Activated effector memory CD4-positive, alpha-beta T cell treated with Interleukin-2 at 50 U/mL for 16 hours (primary cell): ENCODE measurements at places on chromosomes 13 and 19.
A peak's percentile ranks its signal among the peaks of the same experiment; 100 is the strongest.

- DNase-seq = no peak
Observed at GRCh38 chr19:6524311-6524710, 6.5 kb upstream of the TNFSF9 start.

DNA sequence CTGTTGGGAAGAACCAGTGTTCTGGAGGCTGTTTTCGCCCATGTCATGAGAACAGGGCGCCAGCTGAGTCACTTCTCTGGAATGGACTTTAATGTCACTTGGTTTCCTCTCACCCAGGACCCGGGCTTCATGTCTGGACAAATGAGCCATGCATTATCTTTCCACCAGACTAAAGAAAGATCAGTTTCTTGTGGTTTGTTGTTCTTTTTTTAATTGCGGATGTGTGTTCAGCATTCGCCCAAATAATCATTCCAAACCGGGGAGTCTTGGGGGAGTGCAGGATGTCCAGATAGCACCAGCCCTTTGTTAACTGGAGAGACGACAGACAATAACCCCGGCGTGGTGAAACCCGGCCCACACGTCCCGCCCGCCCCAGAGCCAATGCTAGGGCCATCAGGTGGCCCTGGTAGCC is 102.5 kb downstream of the COL4A2 start:
- DNase-seq = no peak

DNA sequence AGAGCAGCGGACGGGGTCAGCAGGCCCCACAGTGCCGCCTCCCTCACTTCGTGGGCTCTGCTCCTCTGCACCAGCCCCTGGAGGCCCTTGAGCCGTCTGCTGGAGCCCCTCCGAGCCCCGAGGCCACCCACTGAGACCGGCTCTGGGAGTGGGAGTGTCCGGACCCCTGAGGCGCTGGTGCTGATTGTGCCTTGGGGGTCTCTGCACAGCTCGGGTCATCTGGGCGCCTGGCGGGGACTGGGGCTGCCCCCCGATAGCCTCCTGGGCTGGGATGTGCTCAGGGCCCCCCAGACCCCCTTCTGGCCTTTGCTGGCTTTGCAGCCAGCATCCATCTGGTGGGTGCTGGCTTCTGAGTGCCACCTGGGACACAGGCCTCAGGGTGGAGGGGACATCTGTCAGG is 15.4 kb downstream of the CBARP start:
- DNase-seq = no peak

DNA sequence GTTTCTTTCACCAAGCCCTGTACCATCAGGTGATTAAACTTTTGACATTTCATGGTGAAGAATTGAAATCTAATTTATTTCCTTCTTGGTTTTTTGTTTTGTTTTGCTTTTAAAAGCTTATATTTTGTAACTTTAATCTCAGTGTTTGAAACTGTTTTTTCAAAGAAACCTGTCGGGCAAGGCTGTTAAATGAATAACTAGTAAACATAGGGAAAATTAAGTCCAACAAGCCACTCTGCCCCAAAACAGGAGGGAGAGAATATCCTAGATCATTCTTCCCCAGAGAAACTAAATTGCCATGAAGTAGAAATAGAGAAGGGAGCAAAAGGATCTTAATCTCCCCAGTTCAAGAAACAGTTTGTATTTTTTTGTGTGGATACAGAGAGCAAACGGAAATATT is 98.2 kb downstream of the FREM2 start:
- DNase-seq = no peak

GRCh38 chr19:38739440-38740256 is 4.6 kb downstream of the CAPN12 start:
- DNase-seq = no peak

- no peak for DNase-seq
Observed at GRCh38 chr13:88071371-88071770, 400.2 kb downstream of the SLITRK5 start.

GRCh38 chr13:67833564-67833963 is 603.4 kb upstream of the PCDH9 start:
- no peak for DNase-seq

GRCh38 chr19:47124937-47125668 is 5.5 kb upstream of the SAE1 start:
- DNase-seq = no peak

DNA sequence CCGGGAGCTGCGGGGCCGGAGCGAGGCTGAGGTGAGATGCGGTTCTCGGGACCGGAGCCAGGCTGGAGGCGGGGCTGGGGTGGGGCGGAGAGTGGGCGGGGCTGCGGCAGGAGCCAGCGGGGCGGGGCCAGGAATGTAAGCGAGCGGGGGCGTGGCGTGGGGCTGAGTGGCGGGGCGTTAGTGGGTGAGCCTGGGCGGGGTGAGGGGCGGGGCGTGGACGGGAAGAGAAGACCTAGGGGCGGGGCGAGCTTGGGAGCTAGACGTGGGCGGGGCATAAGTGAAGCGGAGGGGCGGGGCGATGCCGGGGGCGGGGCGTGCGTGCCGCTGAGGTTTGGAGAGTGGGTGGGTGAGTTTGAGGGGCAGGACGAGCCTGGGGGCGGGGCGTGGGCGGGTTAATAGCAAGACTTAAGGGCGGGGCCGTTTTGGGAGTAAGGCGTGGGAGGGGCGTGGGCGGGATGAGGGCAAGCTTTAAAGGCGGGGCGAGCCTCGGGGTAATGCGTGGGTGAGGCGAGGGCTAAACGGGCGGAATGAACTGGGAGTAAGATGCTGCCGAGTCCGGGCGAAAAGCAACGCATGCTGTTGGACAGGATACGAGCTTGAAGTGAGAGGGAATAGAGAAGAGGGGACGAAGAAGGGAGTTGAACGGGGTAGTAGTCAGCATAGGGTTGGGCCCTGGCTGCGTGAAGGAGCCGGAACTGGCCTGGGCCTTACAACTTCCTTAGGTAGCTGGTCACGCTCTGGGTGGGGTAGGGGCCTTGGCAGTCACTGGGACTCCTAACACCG is 572 bp downstream of the SNAPC2 start:
- DNase-seq = peak; percentile 98
